ENCODE measurements at places on chromosomes 16 and 17. TPM values are rescaled to one million over a fixed set of nuclear protein-coding genes. Genes with fewer than 3 reads are reported as not detected.

DNA sequence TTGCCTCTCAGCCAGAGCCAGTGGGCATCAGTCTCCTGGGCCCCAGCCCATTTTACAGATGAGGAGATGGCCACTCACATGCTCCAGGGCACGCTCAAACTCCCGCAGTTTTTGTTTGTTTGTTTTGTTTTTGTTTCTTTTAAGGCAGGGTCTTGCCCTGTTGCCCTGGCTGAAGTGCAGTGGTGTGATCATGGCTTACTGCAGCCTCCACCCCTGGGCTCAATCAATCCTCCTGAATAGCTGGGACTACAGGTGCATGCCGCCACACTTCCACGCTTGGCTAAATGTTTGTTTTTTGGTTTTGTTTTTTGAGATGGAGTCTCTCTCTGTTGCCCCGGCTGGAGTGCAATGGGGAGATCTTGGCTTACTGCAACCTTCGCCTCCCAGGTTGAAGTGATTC is 3.5 kb downstream of the E4F1 start:
- no peak for DNase-seq

DNA sequence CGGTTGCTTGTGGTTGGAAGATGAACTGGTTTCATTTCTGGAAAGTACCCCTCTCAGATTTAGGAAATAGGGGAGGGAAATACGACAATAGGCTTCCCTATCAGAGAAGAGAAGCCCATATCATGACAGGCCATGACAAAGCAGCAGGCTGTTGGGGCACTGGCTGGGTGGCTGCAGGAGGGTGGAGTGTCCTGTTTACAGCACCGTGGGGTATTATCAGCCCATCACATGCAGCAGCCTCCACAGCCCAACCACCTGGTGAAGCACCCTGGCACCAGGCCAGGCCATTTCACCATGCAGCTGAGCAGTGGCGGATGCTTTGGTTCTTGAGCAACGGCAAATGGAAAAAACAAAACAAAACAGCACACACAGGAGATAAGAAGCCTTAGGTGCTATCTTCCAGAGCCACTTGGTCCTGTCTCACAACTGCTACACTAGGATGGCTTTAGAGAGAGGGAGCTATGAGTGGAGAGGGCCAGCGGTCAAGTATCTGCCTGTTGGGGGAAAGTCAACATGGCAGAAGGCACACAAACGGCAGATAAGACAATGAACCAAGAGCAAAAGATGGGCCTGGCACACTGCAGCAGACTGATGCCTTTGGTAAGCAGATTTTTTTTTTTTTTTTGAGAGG is 24.2 kb downstream of the FAM117A start:
- peak; percentile 51 for DNase-seq

DNA sequence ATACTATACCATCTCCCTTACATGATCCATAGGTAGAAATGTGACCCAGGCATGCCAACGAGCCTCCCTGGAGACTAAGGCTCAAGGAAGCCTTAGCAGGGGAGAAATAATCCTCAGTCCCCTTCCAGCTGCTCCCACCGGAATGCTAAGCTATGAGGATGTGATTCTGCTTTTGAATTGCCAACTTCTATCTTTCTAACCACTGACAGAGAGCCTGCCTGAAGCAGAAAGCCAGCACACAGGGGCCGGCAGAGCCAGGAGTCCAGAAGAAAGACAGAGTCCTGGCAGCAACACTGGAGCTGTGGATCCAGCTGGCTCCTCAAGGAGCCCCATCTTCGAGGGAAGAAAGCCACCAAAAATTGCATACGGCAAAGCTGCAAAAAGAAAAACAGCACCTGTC is 579.6 kb upstream of the CDH5 start:
- no peak for DNase-seq

GRCh38 chr17:57842280-57842679 is 7.6 kb downstream of the MRPS23 start:
- DNase-seq, result no peak

GRCh38 chr17:44417553-44417952 is 28.1 kb upstream of the ITGA2B start:
- DNase-seq, result peak; percentile 24

DNA sequence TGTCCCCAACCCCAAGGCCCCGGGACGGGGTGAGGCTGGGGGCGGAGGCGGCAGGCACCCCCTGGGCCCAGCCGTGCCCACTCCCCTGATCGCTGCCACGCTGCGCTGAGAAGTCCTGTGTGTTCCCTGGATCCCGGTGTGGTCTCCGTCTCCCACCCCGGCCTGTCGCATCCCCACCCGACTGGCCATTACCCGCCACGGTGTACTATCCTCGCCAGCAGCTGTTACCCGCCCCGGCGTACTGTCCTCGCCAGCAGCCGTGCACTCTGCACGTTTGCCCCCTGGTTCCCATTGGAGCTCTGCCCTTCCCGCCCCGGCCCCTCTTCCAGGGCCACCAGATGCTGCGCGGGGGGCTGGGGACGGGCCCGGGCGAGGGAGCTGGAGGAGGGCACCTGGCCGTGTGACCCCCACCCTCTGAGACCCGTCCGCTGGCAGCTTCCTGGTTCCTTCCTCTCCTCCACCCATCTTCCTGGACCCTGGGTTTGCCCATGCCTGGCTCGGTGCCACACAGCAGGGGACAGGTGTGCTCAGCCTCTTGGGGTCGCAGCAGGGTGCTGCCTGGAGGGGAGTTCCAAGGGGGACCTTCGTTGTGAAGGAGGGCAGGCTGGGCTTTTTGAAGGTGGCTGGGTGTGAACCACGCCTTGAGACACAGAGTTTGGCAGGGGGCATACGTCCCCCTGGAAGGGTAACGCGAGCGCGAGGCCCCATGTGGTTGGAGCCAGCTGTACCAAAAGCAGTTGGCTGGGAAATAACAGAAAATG is 19.7 kb downstream of the BAHCC1 start:
- no peak for DNase-seq

GRCh38 chr17:57940653-57941329 is 14.4 kb downstream of the CUEDC1 start:
- no peak for DNase-seq

DNA sequence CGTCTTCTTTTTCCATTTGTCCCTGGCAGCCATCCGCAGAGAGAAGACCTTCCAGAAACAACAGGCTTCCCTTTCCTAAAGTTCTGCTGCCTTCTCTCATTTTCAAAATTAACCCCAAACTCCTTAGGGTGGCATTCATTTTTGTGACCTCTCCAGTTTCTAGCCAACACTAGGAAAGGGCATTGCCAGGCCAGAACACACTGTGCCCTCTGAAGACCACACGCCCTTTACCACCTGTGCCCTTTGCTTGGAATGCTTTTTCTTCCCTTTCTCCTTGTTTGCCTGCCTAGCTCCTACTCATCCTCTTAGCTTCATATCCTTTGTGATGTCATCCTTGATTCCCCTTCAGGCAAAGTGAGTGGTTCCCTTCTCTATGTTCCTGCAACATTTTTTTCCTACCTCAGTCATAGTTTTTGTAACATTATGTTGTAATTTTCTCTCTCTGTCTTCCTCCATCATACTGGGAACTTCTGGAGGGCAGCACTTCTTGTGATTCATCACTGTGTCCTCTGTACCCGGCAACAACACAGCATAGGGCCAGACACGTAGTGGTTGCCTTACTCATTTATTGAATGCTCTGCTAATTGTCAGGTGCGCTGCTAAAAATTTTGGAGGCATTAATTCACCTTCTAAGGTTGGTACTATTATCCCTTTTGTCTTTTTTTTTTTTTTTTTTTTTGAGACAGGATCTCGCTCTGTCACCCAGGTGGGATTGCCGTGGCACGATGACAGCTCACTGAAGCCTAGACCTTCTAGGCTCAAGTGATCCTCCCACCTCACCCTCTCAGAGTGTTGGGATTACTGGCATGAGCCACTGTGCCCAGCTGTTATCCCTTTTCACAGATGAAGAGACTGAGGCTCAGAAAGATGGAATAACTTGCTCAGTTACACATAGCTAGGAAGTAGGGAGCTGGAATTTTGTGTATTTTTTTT is 1.0 kb downstream of the KAT8 start:
- DNase-seq, result no peak

DNA sequence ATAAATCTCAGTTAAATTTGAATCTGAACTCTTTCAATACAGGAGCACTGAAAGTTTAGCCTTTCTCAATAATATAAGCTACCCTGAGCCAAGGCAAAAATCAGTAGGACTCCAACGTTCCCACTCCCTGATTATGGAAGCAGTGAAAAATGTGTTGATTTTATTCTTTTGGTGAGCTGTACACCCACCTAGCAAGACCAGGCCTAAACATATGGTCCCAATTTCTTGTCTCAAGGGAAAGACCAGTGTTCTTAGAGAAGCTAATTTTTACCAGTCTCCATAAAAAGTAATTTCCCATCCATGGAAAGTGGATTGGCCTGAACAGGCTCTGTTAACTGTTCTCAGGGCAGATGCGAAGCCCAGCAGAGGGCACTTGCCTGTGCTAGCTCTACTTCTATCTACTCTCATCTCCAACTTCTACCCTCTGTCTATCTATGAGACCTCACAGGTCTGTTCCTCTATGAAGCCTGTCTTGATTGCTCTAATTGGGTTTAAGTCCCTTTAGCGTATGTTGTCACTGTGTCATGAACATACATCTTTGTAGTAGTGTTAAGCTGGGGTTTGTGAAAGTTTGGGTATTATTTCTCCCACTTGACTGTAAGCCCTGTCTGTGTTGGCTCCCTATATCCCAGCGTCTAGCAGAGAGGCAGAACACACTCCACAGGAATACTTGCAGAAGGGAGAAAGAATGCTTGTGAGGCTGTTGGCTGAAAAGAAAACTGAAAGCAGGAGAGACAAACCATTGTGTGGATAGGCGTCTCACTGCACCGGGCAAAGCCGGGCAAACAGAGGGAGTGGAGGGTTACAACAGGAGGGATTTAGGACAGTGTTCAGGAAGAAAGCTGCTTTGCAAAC is 167.1 kb upstream of the MAF start:
- DNase-seq, result peak; percentile 17

DNA sequence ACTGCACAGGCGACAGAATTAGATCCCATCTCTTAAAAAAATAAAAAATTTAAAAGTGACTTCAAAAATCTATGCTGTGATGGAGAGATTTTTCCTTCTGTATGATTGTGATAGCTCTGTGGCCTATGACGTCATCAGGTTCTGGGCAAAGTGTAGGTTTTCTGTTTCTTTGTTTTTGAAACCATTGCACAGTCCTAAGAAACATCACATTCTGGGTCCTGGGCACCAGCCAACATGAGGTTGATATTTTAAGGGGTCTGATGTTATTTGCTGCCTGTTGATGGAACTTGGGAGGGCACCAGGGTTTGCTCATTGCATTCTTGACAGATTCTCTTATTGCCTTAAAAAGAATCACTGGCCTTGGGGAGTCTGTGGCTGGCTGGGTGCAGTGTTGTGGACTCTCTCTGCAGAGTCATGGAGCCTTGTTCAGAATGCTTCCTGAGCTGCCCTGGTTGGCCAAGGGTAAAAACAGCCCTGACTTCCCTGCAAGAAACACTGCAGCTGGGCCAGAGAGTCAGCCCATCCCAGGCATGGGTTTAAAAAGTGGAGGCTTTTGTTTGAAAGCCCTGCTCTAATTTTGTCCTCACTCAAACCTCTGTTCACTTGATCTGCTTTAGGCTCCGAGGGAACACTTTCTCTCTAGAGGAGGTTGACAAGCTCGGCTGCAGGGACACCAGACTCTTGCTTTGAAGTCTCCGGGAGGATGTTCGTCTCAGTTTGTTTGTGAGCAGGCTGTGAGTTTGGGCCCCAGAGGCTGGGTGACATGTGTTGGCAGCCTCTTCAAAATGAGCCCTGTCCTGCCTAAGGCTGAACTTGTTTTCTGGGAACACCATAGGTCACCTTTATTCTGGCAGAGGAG is 10.5 kb upstream of the CYLD start:
- DNase-seq, result no peak

- DNase-seq, result no peak
Measured at GRCh38 chr16:85312642-85313525, 200.6 kb upstream of the CIBAR2 start.

DNA sequence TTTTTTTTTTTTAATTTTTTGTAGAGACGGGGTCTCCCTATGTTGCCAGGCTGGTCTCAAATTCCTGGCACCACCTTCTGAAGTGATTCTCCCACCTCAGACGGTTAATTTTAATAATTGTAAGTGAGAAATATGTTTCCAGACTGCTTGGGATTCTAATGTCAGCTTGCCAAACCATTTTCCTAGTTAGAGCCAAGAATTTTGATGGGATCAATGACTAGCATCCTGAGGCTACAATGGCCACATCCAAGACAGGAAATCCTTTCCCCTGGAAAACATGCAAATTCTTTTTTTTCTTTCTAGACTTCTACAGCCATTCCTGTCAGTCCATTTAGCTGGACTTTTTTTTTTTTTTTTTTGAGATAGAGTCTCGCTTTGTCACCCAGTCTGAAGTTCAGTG is 32.6 kb downstream of the IGF2BP1 start:
- DNase-seq, result no peak

DNA sequence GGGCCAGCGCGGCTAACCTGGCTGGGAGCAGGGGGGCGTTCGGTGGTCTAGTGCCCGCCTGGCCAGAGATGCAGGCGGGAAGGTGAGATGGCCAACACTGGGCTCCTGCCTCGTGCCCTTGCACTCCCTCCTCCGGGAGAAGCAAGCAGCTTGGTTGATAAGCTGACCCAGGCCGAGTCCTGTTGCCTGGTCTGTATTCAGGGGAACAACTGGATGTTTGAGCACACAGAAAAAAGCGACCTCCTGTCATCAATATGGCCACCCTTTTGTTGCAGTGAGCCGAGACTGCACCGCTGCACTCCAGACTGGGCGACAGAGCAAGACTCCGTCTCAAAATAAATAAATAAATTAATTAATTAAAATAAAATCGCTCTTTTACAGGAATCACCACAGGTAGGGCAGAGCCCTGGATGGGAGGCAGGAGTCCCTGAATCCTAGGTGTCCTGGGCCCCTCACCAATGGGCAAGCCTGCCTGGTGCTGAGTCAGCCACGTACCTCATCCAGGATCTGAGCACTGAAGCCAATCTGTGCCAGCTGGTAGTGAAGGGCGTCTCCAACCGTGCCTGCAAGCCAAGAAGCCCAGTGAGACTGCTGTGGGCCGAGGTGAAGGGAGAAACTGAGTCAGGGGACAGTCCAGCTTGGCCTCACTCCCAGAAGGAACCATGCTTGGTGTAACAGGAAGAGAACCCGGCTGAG is 31.8 kb downstream of the HASPIN start:
- no peak for DNase-seq

GRCh38 chr16:81697616-81698309 is 81.3 kb upstream of the PLCG2 start:
- DNase-seq, result no peak

- DNase-seq, result no peak
Measured at GRCh38 chr17:80129006-80129565, 17.8 kb downstream of the EIF4A3 start.

- DNase-seq, result no peak
Measured at GRCh38 chr16:30882429-30883310, 11.2 kb downstream of the BCL7C start.

- DNase-seq, result no peak
Measured at GRCh38 chr17:44840936-44841335, 6.7 kb upstream of the HIGD1B start.

DNA sequence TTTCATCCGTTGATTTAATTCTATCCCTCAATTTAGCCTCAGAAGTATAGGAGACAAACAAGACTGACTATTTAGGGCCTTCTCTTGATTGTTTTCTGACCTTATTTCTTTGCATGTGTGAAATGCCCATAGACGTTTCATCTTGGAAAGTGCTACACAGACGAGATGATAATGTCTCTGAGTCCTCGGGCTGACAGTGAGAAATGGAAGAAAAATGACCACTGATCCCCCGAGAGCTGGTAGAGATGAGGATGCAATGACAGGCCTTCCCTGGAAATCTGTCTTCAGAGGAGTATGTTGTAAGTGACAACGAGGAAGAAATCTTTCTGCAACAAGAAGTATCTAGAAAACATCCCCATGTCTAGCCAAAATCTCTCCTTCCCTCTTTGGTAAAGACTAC is 522.9 kb downstream of the HAPSTR1 start:
- no peak for DNase-seq

The CD300LG gene
- not detected for total RNA-seq

The CPNE7 gene
- total RNA-seq, result 3.9 TPM

The PRR15L gene
- not detected for total RNA-seq

The GJC1 gene
- total RNA-seq, result 8.8 TPM

Measured in H4 (cell line).